ENCODE measurements at places on chromosomes 2 and 18.

GRCh38 chr2:218815649-218816048 is 16.0 kb downstream of the PRKAG3 start:
- DNase-seq = no peak

DNA sequence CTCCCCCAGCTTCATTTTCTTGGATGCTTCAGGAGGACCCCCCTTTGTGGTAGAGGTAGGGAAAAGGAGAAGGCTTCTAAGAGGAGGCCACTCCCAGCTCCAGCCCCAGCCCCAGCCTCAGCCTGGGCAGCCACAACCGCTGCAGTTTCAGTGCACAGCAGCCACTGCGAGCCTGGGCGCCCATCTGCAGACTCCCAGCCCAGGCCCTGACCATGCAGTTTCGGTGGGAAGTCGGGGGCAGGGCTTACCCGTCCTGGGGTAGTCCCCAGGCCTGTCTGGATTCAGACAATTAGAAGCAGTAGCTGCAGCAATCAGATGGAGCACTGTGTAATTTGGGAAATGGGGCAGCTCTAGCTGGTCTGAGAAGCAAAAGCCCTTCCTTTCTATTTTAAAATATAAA is 28.6 kb downstream of the ITM2C start:
- no peak for DNase-seq

DNA sequence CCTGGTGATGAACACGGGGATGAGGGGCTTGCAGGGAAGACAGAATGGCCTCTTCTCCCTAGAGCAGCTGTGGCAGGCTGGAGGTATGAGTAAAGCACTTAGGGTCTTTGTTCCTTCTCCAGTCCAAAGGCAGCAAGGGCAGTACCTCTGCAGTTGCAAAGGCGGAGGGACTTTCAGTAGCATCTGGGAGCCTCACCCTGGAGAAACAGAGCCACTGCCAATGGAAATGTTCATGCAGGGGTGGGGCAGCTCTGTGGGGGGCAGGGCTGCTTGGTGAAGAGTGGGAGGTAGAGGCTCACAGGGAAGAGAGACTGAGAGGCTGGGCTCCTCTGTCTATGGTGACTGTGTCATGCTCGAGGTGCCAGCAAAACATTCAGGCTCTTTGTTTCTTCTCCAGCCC is 344.1 kb upstream of the CHAC2 start:
- no peak for DNase-seq

- peak; percentile 24 for DNase-seq
These were observed 631 bp downstream of the GYPC start for GRCh38 chr2:126656431-126657147.

- DNase-seq = no peak
These were observed 49.2 kb downstream of the PKDCC start for GRCh38 chr2:42096869-42097591.

DNA sequence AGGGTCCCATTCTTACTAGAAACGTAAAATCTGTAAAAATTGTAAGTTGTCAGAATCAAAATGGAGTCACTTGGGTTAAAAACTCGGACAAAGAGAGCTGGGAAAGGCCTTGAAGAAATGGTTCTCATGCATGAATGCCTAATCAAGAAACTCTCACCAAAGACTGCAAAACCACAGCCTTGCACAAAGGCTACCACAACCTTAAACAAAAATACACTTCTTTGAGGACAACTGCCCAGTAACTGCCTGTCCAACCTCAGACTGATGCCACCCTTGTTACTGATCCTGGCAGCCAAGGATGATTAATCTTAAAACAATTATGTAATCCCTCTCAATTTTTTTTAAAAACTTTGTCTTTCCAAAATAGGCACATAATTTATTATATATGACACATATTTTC is 299.3 kb downstream of the CCDC85A start:
- DNase-seq = no peak

GRCh38 chr2:224885291-224885690 is 157.0 kb downstream of the DOCK10 start:
- no peak for DNase-seq

- peak; percentile 35 for DNase-seq
These were observed 32.3 kb downstream of the DNMT3A start for GRCh38 chr2:25309402-25309801.

GRCh38 chr18:5895876-5896740 is 786 bp upstream of the TMEM200C start:
- DNase-seq = peak; percentile 14

DNA sequence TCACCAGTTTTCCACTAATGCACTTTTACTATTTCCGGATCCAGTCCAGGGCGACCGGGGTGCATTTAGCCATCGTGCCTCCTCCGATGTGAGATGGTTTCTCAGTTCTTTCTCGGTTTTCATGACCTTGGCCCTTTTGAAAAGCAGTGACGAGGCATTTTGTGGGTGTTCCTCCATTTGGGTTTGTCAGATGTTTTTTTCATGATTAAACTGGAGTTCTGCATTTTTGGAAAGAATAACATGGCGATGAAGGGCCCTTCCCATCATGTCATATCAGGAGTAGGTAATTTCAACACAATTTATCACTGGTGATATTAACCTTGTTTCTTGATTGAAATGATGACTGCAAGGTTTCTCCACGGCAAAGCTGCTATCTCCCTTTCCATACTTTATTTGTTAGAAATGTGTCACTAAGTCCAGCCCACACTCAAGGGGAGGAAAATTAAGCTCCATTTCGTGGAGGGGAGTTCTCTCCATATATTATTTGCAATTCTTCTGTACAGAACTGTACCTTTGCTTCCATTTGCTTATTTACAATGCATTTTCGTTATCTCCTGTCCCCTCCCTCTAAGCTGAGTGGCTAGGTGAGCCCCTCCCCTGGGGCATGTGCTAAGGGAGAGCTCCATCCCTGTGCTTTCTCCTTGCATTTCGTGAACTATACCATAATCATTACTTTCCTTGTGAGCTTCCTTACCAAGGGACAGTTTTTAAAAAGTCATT is 8.9 kb upstream of the KLF11 start:
- DNase-seq = no peak

GRCh38 chr2:224650815-224651439 is 65.2 kb downstream of the CCDC195 start:
- DNase-seq = peak; percentile 55

DNA sequence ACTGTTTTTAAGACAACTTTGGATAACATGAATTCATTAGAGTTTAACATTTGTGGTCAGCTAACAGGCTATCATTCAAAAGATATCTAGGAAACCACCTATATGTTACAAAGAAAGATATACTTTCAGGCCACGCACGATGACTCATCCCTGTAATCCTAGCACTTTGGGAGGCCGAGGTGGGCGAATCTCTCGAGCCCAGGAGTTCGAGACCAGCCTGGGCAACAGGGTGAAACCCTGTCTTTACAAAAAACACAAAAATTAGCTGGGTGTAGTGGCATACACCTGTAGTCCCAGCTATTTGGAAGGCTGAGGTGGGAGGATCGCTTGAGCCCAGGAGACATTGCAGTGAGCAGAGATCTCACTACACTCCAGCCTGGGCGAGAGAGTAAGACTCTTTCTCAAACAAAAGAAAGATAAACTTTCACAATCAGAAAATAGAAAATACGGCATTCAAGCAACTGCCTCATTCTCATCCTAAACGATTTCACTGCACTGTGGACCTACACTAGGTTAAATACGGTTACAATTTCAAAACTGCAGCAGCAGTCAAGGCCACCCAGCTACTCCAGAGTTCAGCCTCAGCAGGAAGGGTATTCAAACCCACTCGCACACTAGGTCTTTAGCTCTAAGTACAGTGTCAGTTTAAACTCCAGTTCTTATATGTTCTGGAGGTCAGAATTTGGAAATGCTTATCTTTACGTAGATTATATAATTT is 250.0 kb upstream of the SLC39A10 start:
- no peak for DNase-seq

GRCh38 chr2:240852671-240853314 is 15.8 kb upstream of the AGXT start:
- no peak for DNase-seq

- DNase-seq = peak; percentile 30
These were observed 45.1 kb downstream of the TRAK2 start for GRCh38 chr2:201406077-201406662.

DNA sequence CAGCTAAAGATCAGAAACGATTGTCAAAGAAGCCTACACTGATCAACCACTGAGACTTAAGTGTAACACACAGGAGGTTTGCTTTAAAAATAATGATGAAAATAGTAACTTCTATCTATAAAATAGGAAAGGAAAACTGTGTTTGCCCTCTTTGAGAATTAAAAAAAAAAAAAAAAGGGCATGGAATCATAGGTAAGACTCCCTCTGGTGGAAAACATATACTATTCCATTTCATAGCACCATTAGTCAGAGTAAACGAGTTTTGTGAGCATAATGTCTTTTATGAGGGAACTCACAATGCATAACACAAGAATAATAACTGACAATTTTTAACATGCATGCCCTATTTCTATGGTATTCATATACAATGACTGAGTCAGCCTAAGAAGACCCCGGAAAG is 36.3 kb downstream of the SLC35F5 start:
- DNase-seq = peak; percentile 48

DNA sequence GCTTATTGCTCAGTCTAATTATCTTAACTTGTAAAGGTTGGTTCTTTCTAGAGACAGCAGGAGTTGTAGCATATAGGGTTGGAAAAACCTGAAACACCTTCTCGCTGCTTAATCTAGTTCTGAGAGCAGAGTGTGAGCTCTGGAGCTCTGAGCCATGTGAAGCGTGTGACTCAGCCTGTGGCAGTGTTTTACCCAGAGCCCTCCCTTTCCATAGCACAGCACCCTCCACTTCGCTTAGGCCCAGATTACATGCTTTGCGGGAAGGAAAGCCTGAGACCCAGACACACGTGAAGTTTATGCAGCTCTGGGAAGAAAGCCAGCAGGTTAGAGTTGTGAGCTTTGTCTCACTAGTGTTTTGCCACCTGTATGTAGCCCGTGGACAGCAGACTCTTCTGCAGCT is 74.5 kb downstream of the INPP4A start:
- DNase-seq = no peak

GRCh38 chr2:232431705-232432590 is 24.0 kb upstream of the ALPI start:
- no peak for DNase-seq

- DNase-seq = no peak
These were observed 34.9 kb downstream of the FAM110C start for GRCh38 chr2:11248-11941.

DNA sequence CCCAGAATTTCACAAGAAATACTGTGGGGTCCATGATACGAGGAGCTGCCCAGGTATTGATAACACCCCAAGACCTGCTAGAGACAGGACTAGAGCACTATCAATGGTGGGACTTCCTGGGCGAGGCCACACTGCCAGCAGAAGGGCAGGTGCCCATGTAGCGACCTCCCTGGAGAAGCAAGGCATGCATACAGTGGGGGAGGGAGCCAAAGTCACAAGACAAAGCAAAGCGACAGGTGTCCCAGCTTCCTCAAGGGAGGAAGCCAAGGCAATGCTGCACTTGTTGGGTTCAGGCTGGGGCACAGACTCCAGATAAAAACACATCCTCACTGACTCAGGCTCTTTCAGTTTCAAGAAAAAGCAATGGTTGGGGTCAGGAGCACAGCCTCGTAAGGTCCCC is 7.5 kb downstream of the CD207 start:
- no peak for DNase-seq

DNA sequence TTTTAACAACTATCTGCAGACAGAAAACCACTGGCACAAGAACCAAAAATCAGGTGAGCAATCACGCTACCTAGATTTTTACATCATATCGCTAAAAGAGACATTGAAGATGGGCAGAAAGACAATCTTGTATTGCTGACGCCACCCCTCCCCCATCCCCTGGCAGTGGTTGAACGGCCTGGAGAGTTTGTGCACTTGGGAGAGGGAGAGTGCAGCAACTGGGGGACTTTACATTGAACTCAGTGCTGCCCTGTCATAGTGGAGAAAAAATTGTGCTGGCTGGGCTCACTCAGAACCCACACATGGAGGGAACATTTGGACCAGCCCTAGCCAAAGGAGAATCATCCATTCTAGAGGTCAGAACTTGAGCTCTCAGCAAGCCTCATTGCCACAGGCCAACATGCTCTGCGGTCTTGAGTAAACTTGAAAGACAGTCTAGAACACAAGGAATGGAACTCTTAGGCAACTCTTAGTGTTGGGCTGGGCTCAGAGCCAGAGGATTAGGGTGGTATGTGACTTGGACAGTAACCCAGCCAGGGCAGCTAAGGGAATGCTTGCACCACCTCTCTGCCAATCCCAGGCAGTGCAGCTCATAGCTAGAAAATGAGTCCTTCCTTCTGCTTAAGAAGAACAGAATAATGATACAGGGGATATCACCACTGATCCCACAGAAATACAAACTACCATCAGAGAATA is 220.0 kb upstream of the CYP26B1 start:
- DNase-seq = peak; percentile 41

GRCh38 chr2:201084863-201085262 is 13.1 kb downstream of the NDUFB3 start:
- DNase-seq = no peak

DNA sequence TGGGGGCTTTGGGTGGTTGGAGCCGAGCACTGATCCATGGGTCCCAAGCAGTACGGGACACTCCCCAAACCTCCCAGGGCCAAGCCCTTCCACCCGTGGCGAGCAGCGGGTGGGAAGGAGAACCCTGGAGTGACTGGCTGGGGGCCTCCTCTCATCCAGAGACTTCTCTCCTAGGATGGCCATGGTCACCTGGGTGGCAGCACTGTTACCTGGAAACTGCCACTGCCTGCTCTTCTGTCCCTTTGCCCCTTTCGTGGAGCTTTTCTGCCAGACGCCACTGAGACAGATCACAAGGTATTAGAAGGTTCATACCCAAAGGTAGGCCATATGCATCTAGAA is 26.9 kb downstream of the CENPO start:
- no peak for DNase-seq

DNA sequence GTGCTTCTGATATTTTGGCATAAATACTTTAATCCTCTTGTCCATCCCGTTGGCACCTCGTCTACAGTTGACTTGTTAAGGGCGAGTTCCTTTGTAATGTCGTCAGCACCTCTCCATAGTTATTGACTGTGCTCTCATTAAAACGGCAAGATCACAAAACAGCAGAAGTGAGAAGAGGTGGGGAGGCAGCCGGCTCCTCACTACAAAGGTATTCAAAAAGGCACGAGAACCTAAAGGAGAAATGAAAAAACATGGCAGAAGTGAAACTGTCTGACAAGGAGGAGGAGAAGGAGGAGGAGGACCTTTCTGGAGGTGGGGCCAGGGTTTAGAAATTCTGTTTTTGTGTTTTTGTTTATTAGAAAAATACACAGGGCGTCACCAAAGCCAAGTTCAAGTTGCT is 235.6 kb downstream of the BCL11A start:
- peak; percentile 7 for DNase-seq

- DNase-seq = no peak
These were observed 48.6 kb downstream of the SPRED2 start for GRCh38 chr2:65383541-65384488.

DNA sequence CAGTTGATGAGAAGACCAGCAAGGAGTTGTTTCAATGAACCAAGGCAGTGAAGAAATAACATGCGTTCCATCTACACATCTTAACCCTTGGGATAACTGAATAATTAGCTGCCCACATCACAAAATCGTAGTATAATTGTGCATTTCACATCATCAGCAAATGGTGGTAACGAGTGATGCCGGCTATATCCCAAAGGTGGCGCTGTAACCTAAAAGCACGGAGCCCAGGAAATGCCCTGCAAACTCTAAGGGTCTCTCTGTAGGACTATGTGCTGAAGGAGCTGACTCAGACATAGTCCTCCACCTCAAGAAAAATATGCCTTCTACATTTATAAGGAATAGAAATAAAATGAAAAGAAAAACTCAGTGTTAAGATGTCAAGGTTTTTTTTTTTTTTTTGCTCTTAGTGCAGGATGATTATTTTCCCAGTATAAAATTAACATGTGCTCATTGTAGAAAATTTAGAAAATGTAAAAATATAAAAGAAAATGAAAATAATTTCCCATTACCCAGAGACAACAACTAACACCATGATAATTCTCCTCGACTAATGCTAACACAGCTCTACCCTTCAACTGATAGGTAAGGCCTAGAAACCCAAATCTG is 23.1 kb upstream of the DSG3 start:
- DNase-seq = peak; percentile 31
